ENCODE measurements at places on chromosomes 13 and 19.

DNA sequence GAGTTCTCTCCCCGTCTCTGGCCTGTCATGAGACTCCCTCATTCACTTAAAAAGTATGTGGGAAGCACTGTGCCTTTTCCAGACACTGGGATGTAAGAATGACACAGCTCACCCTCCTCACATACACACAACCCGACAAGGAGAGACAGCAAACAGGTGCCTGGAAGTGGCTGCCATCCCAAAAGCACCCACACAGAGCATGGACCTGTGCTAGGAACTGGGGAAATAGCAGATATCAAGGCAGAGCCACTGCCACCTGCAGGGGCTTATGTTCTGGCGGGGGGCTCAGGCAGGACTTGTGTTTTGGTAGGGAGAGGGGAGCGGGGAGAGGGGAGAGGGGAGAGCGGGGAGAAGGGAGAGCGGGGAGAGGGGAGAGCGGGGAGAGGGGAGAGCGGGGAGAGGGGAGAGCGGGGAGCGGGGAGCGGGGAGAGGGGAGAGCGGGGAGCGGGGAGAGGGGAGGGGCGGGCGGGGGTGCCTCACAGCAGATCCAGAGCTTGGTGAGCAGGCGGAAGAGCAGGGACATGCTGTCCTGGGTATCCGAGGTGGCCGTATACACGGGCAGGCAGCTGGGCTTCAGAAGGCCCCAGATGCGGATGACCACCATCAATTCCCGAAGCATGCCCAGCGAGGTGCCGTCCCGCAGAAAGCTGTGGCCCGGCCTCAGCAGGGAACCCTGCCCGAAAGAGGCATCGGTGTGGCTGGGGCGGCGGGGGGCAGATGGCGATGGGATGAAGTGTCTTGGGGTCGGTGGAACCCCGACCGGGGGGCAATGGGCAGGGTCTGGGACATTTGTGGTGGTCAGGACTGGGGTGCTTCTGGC lies 12.2 kb downstream of the CFD start:
- no peak for DNase-seq

GRCh38 chr19:31301306-31301980 lies 47.8 kb downstream of the TSHZ3 start:
- DNase-seq, result no peak

GRCh38 chr13:39540929-39541605 lies 61.9 kb downstream of the LHFPL6 start:
- no peak for DNase-seq

- no peak for DNase-seq
Observed at GRCh38 chr13:29106651-29107050, 286.5 kb downstream of the MTUS2 start.

DNA sequence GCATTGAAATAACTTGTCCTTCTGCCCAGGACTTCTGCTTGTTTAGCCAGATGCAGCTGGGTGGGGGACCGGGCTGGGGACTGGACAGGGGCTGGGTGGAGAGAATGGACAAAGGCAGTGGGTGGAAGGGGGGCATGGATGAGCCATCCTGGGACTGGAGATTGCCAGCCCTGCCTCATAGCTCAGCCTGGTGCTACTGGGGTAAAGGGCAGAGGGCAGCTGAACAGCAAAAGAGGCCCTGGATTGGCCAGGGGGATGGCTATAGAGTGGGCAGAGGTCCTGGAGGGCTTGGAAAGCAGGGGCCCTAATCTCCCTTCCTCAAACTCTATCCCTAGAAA lies 17.7 kb upstream of the PLAUR start:
- no peak for DNase-seq

DNA sequence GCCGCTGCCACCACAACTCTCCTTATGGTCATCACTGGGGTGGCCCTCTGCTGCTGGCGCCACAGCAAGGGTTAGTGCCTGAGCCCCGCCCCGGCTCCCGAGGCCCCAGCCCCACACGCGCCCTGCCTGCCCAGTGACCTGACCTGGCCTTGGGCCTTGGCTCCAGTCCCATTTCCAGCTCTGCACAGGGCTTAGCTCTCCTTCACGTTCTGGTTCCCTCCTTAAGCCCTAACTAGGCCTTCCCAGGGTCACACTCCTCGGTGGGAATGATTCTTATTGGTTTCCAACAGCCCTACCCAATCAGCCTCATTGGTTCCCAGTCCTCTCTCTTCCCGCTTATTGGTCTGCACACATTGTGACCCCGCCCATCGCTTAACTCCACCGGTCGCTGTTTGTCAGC lies 5.8 kb downstream of the KIRREL2 start:
- no peak for DNase-seq

DNA sequence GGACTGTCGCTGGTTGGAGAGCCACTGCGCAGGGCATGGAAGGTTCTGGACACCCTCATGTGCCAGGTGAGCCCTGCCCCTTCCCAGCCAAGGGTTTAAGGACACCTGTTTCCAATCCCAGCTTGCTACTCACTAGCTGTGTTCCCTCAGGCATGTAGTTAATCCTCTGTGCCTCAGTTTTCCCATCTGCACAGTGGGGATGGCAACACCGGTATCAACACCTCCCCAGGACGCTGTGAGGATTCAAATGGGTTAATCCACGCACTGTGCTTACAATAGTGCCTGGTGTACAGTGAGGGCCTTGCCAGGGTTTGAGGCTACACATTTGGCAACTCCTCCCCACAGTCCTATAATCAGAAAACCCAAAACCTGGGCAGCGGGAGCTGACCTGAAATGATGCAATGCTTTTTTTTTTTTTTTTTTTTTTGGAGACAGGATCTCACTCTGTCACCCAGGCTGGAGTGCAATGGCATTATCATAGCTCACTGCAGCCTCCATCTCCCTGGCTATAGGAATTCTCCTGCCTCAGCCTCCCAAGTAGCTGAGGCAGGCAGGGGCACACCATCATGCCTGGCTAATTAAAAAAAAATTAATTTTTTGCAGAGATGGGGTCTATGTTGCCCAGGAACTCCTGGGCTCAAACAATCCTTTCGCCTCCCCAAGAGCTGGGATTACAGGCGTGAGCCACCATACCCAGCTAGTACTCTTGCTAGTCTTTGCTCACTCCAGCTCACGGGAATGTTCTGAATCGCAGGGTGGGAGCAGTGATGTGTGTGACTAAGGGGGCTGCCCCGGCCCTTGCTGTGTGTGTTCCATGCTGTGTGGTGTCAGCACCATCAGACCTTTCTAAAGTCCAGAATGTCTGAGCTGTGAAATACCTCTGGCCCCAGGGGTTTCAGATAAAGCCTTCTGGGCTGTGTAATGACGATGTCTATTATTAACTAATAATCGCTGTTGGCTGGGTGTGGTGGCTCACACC lies 2.3 kb downstream of the ACP4 start:
- DNase-seq, result no peak

- DNase-seq, result no peak
Observed at GRCh38 chr13:30690282-30691188, 44.8 kb upstream of the ALOX5AP start.

DNA sequence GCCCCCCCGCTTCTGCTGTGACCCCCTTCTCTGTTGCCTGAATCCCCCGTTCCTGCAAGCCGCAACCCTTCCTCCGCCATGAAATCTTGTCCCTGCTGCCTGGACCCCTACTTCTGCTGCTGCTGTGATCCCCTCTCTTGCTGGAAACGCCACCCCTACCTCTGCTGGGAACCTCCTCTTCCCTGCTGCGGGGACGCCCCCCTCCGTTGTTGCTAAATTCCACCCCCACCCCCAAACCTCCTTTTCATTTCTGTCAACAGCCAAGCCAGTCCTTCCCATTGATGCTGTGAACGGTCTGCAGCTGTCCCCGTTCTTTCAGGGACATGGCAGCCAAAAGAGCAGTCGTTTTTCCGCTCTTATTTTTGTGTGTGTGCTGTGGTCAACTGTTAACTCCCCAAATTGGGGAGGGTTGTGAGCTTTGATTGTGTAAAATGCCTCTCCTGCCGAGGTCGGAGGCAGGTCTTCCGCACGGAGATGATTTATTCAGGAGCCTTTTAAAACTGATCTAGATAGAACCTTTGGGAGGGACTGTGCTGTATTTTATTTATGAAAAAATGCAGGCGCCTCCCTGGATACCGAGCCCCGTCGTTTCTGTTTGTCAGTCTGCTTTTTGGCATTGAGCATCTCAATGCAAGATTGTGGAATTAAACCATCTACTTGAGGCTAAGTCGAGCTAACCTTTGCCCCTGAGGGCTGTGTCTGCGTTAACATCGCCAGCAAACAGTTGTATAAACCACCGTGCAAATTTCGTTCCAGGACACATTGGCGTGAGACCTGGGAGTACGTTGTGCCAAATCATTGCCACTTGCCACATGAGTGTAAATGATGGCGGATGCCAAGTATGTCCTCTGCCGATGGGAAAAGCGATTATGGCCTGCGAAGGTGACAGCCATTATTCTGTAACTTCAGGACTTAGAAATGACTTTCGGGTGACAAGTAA lies 27.9 kb upstream of the NDUFS7 start:
- no peak for DNase-seq

DNA sequence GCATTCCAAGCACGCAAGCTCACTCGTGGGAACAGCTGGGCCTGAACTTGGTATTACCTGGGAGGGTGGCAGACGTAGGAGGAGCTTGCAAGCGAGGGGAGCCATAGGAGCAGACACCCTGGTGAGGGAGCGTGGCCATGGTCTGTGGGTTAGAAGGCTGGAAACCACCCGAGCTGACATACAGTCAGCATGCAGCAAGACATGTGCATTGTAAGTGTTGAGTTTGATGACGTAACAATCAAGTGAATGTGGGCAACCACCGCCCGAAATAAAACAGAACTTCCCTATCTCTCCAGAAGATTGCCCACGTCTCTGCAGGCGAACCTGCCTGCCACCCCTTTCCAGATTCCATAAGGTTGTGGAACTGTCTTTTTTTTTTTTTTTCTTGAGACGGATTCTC lies 26.8 kb downstream of the UBXN6 start:
- DNase-seq, result no peak

DNA sequence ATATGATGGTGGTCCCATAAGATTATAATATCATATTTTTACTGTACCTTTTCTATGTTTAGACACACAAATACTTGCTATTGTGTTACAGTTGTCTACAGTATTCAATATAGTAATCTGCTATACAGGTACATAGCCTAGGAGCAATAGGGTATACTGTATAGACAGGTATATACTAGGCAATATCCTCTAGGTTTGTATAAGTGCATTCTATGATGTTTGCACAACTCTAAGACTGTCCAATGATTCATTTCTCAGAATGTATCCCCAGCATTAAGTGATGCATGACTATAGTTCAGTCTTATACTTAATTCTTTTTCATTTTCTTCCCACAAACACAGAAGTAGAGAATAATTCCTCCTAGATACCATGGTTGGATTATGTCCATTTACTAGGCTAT lies 383.3 kb downstream of the DACH1 start:
- no peak for DNase-seq

GRCh38 chr13:92682832-92683517 lies 543.6 kb upstream of the GPC6 start:
- DNase-seq, result no peak

GRCh38 chr19:45773384-45773783 lies 4.3 kb upstream of the SIX5 start:
- no peak for DNase-seq

GRCh38 chr19:17863520-17864182 lies 3.9 kb downstream of the RPL18A start:
- DNase-seq, result no peak

GRCh38 chr19:39154629-39155100 lies 29.1 kb downstream of the PAK4 start:
- DNase-seq, result no peak

DNA sequence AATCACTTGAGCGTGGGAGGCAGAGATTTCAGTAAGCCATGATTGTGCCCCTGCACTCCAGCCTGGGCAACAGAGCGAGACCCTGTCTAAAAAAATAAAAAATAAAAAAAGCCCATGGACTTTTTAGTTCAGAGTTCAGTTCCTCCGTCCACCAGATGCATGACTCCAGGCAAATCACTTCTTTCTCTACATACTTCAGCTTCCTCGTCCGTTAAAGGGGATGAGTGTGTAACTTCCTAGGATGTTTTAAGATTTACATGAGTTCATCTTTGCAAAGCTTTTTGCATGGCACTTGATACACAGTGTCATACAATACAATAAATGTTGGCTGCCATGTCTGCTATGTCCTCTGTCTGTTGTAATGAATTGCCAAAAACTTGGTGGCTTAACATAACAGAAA lies 10.0 kb upstream of the FFAR2 start:
- DNase-seq, result no peak

DNA sequence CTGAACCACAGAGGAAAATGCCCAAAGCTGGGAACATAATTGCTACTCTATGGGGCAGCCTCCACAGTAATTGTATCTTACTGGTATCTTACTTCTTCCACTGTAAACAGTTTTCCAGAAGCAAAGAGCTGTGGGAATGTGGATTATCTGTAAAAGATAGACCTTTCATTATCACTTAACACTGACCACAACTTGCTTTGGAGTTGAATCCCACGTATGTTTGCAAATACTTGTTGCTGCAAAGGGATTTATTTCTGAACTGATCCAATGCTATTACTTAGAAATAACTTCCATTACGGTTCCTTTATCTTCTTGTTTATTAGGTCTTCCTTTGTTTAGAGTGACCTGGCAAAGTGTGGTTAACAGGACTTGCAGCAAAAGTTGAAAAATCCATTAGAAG lies 218.1 kb downstream of the KCTD12 start:
- no peak for DNase-seq

- no peak for DNase-seq
Observed at GRCh38 chr13:90673746-90674145, 673.7 kb upstream of the MIR17HG start.

DNA sequence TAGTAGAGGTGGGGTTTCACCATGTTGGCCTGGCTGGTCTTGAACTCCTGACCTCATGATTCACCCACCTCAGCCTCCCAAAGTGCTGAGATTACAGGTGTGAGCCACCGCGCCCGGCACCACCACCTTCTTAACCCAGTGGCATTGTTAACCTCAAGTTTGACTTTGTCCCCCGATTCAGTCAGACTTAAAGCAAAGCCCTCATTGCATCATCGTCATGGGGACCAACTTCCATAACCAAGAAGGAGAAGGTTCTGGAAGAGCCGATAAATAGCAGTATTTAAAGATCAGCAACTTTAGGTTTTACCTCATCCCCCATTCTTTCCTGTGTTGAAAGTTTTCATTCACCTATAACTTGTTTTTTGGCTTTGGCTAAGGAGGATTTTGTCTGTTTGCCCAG lies 6.7 kb upstream of the INAFM1 start:
- DNase-seq, result no peak

GRCh38 chr13:113448545-113448884 lies 4.8 kb downstream of the ADPRHL1 start:
- no peak for DNase-seq

GRCh38 chr19:38294090-38294489 lies 10.0 kb upstream of the C19orf33 start:
- DNase-seq, result no peak

DNA sequence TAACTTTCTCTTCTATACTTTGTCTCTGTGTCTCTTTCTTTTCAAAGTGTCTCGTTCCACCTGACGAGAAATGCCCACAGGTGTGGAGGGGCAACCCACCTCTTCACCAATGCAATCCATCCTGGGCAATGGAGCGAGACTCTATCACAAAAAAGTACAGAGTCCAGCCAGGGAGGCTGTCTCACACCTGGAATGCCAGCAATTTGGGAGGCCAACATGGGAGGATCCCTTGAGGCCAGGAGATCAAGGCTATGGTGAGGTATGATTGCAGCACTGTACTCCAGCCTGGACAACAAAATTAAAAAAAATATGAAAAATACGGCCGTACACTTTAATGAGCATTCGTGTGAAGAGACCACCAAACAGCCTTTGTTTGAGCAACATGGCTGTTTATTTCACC lies 2.8 kb upstream of the ZNF600 start:
- DNase-seq, result no peak
